Activated CD4-positive, alpha-beta T cell treated with anti-CD3 and anti-CD28 coated beads for 1 hour (primary cell): ENCODE measurements at places on chromosomes 2 and 18.

DNA sequence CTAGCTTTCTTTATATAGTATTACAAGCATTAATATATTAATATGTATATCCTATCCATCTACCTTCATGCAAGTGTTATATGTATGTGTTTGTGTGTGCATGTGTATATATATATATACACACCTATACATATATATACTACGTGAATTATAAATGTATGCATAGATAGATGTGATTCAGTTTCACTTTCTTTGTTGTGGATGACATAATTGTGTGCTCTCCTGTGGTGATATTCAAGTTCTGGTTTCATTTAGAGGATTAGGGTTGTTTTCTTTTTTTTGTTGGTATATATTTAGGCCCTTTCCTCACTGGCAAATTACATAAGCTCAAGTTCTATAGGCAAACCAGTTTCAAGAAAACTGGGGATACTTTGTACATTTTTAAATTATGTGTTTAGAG lies 225.7 kb upstream of the FANCL start:
- DNase-seq: no peak

- DNase-seq: no peak
Observed at GRCh38 chr18:11147371-11147951, 1.9 kb downstream of the PIEZO2 start.

GRCh38 chr18:13368080-13368813 lies 149.7 kb downstream of the LDLRAD4 start:
- DNase-seq: no peak

DNA sequence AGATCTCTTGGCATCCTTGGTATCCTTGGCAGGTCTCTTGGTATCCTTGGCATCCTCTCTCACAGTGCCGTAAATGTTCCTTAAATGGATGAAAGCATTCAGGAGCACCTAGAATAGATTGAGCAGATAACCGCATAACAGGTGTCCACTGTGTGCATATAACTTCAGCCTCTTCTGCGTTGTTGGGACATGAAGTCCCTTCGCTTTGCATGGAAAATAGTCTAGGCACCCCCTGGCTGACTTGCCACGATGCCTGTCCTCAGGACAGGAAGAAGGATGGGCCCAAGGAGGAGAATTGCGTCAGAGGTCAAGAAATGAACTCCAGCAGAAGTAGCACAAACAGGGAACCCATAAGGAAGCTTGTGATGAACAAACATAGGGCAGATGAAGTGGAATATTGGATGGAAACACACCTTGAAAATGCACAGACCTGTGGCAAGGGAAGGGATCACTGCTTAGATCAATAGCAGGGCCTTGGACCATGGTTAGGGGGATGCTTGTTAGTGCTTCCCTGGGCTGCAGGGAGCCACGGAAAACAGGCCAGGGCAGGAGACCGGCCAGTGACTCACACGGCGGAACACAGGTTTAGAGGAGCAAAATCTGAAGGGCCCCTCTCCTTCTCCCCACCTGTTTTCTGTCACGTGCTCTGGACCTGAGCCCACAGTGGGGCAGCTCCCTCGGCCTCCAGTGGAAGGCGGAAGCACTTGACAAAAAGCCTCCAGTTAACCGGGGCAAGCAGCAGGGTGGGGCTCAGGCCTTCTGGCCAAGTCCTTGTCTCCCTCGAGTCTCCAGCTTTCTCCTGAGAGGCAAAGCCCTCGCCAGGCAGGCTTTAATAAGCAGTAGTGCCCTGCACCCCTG lies 99.2 kb upstream of the ASAP2 start:
- no peak for DNase-seq

GRCh38 chr2:203802342-203803052 lies 65.1 kb upstream of the CTLA4 start:
- no peak for DNase-seq

DNA sequence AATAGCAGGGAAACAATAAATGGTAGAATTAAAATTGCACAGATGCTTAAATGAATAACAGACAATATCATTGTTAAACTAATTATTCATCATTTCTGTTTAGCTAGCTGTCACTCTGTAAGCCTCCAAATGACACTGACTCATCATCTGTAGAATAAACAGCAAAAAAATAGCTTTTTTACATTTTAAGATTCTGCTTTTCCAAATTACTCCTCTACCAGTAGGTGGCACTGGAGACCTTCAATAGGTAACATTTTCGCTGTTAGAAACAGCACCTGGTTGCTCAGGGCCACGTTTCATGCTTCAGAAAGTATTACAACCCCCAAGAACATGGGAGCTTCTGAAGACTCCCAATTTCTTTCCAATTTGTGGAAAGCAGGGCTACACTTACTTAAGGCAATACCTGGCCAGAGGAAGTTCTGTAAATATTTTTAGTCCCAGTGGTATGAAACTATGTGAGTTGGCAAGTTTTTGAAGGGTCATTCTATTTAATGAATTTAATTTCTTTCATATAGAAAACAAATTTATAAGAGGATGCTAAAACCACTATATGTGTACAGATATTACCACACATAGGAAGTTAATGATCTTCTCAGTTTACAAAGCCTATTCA lies 45.4 kb downstream of the TTN start:
- no peak for DNase-seq

GRCh38 chr18:37721544-37722522 lies 156.2 kb upstream of the CELF4 start:
- no peak for DNase-seq

- no peak for DNase-seq
Observed at GRCh38 chr18:47771922-47772321, 158.5 kb downstream of the SMAD2 start.

DNA sequence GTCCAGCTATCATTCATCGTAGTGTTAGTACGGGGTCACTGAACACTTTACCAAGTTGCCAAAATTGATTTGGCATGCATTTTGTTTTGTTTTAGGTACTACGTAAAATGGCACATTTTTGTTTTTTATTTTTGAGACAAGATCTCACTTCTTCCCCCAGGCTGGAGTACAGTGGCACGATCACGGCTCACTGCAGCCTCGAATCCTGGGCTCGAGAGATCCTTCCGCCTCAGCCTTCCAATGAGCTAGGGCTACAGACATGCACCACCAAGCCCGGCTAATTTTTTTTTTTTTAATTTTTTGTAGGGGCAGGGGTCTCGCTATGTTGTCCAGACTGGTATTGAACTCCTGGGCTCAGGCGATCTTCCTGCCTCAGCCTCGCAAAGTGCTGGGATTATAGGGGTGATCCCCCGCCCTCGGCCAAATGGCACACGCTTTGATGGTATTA lies 786 bp downstream of the TAF1B start:
- DNase-seq: no peak

DNA sequence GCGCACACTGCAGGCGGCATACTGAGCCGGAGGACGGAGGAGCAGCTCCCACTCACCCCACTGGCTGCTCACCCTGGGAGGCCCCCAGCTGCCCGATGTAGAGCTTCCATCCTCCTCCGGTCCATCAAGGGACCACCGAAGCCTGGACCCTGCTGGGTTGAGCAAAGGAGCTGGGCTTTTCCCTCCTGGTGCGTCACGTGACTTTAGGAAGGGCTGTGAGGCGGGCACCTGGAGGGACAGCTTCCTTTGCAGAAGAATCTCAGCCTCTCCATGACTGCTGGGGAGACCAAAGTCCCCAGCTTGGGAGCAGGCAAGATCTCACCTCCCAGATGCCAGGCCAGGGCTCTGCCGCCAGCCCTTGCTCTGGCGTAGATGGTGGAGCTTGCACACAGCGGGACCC lies 102.7 kb downstream of the TWIST2 start:
- no peak for DNase-seq

- no peak for DNase-seq
Observed at GRCh38 chr2:11712866-11713265, 33.6 kb upstream of the LPIN1 start.

- no peak for DNase-seq
Observed at GRCh38 chr2:72695676-72696075, 130.2 kb downstream of the EXOC6B start.

- no peak for DNase-seq
Observed at GRCh38 chr2:89763581-89764485, 1072.4 kb downstream of the RPIA start.

DNA sequence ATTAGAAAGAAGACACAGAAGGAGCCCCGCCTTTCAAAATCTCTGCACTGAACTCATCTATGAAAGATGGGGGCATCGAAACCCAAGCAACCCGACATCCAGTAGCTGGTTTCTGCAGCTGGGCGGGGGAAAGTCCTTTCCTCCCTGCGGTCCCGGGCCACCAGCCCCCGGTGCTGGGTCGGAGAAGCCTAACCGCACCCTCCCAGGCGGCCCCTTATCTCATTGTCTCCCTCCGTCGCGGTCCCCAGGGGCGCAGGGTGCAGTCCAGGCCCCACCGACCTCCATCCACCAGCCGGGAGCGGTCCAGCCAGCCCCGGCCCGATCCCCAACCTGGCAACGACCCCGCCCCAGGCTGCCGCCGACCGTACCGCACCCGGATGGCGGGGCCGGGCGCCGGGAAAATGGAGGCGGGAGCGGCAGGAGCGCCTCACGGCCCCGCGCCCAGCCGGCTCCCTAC lies 452 bp downstream of the RAPH1 start:
- DNase-seq: no peak

GRCh38 chr2:219643788-219644398 lies 16.5 kb downstream of the SLC4A3 start:
- no peak for DNase-seq

GRCh38 chr2:145185696-145186095 lies 665.8 kb upstream of the ZEB2 start:
- DNase-seq: no peak

DNA sequence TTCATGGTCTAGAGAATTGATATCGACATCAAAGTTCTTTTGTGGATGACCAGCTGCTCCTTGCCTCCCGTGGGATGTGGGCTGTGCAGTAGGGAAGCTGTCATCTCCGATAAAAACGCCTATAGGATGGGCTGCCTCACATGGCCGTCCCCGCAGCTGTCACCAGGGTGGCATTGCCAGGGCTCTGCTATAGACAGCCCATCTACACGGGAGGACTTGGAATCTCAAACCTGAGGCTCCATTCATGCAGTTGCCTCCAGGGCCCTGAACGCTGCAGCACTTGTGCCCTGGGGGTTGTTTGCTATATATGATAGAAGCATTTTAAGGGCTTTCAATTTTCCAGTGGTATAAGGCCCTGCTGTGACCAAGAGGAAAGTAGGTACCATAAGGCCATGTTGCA lies 183.1 kb downstream of the MYCN start:
- DNase-seq: no peak
